ENCODE measurements at places on chromosomes 13 and 19.

DNA sequence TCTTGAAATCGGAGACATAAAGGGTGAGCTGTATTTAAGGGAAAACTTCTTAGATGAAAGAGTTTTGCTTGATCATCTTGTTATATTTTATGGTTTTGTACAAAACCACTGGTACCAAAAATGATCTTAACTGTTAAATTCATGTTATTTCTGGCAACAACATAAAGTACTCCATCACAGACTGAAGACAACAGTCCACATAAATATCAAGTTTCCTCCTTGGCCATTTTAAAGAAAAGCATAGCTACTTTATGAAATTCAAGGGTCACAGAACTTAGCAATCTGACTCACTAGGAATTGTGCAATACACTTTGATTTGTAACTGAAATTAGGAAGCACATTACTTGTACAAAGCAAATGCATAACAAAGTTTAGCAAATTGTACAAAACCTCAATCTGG is 66.3 kb downstream of the TBC1D4 start:
- DNase-seq, result no peak

- no peak for DNase-seq
These were observed 9.6 kb upstream of the SLITRK6 start for GRCh38 chr13:85808811-85809210.

DNA sequence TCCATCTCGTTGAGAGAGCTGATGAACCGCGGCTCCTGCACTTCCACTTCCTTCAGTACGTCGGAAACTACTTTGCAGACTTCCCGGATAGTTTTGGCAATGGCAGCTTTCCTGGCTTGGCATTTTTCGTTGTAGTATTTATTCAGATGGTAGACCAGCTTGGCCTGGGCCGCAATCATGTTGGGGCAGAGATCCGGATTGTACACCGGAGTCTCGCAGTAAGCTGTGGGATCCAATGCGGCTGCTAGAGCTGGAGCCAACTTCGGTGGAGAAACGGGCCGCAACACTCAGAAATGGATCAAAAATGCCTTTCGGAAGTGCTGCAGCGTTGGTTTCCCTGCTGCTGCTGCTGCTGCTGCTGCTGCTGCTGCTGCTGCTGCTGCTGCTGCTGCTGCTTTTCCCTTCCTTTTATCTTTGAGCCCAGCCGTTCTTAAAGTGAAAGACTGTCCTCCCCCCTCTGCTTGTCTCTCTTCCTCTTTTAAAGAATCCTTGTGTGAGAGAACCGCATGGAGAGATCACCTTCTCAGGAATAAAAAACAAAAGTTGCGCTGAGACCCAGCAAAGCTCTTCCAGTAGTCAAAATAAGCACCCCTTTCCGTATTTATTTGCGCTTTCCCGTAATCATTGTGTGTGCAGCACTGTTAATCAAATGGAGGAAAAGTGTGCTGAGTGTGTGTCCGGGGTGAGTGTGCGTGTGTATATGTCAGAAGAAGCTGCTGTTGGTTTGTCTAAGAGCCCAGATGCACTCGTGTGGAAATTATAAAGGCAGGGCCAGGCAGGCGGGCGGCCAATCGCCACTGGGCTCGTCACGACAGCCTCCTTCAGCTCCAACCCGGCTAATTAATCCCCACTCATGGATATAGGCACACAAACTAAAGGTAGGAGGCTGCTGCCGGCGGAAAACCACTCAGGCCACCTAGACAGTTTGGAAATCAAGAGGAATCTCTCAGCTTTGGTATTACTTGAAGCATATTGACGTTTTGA is at the start of gene MAB21L1:
TSS of gene MAB21L1 (minus strand) at position 730 of the 984 bp plus-strand sequence. CDS start at position 179, 551 bp downstream.
- no peak for DNase-seq

GRCh38 chr13:30734439-30734838 is 904 bp upstream of the ALOX5AP start:
- no peak for DNase-seq

DNA sequence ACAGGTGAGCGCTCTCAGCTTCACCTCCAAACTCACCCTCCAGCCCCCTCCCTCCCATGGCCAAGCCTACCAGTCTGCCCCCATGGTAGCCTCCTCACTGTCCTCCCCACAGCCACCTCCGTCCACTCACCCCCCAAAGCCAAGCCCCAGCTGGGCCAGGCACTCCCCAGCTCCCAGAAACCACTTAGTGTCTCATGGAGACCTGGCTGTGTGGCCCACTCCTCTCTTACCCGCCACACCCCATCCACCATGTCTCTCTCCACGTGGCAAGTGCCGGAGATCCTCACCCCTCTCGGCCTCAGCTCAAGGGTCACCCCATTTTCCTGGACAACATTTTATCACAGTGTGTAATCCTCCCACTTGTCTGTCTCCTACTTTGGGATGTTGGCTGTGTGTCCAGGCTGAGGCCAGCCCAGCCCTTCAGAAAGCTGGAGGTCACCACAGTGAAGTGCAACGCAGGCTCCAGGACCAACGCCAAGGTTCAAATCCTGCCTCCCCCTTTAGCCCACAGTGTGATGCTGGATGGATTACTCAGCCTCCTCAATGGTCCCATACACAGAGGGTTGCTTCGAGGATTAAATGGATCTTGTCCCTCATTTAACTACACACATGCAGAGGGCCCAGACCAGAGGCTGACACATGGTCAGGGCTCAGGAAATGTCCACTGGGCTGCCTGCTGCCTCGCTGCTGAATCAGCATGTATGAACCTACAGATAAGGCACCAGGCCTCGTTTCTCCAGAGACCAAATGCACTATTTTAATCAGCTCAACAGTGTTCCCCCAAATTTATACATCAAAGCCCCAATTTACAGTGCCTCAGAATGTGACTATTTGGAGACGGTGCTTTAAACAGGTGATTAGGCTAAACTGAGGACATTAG is 71.3 kb downstream of the CEBPG start:
- DNase-seq, result no peak

GRCh38 chr13:73496711-73497110 is 437.9 kb downstream of the KLF5 start:
- DNase-seq, result no peak

- DNase-seq, result no peak
These were observed 114.8 kb downstream of the SUCLA2 start for GRCh38 chr13:47886314-47886713.

- no peak for DNase-seq
These were observed 9.5 kb upstream of the RFX1 start for GRCh38 chr19:14015524-14016035.

DNA sequence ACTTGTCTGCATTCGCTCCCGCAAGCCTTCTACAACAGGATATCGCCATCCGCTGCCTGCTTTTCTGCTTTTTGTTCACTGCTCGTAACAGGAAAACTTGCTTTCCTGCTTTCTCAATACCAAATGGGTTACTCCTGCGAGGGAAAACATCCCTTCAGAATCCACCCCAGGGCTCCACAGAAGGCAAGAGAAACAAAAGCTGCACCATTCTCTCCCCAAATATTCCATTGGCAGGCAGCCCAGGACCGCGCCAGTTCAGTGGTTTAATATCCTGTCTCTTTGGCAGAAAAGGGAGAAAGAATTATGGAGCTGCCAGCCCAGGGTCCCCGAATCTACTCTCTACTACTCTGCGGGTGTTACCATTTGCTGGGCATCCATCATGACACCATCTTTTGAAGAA is 84.7 kb upstream of the DOCK9 start:
- no peak for DNase-seq

Data from activated CD8-positive, alpha-beta memory T cell treated with anti-CD3 and anti-CD28 coated beads for 1 hour (primary cell).